ENCODE measurements at places on chromosomes 13 and 19.

DNA sequence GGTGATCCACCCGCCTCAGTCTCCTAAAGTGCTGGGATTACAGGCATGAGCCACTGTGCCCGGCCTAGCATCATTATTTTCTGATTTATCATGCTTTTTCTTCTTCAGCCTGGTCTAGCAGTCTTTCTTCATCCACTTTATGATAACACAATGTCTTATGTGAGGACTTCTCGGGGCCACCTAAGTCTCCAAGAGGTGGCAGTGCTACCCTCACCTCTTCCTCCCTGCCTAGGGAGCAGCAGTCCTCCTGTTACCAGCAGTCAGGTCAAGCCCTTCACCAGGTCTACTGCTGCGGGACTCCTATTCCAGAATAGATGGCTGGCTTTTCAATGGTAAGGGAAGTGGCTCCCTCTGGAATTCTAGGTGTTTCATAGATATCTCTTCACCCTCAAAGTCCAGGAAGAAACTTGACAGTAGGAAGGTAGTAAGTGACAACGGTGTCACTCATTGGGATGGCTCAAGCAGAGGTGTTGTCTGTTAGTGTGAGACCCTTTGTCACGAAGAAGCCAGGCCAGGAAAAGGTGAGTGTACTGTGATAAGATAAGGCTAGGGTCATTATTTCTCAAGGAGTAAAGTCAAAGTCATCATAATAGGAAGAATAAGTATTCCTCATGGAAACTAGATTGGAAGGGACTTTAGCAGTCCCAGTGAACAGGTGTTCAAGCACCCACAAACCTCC lies 164.0 kb downstream of the KLF5 start:
- no peak for DNase-seq

DNA sequence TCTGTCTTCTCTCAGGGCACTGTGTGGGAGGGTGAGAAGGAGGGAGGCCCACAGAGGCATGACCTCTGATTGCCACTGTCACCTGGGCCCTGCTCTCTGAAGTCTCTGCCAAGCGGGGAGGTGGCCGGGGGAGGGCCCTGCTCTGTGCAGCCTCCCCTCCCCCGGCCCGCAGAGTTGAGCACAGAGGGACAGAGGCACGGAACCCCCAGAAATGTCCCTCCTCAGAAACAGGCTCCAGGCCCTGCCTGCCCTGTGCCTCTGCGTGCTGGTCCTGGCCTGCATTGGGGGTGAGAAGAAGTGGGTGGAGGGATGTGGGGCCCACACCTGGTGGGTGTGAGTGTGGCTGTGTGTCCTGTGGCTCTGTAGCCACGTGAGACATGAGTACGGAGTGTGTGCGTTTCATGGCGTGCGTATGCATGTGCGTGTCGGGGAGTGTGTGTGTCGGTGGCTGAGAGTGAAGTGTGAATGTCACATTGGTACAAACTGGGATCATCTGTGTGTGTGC lies at the start of gene APOC4:
TSS of gene APOC4 (plus strand) at position 171 of the 505 bp plus-strand sequence. CDS start at position 212, 41 bp downstream.
- no peak for DNase-seq

GRCh38 chr13:42272115-42272803 lies at the start of gene AKAP11:
AKAP11 (plus strand) TSS chr13:42272152; CDS start chr13:42286349, 14,197 bp downstream.
- DNase-seq: no peak

- DNase-seq: no peak
Observed at GRCh38 chr13:74190999-74191398, 56.8 kb upstream of the KLF12 start.

GRCh38 chr13:36954542-36954941 lies 34.5 kb upstream of the SMAD9 start:
- DNase-seq: no peak

GRCh38 chr13:33283195-33283911 lies 2.2 kb downstream of the STARD13 start:
- no peak for DNase-seq

DNA sequence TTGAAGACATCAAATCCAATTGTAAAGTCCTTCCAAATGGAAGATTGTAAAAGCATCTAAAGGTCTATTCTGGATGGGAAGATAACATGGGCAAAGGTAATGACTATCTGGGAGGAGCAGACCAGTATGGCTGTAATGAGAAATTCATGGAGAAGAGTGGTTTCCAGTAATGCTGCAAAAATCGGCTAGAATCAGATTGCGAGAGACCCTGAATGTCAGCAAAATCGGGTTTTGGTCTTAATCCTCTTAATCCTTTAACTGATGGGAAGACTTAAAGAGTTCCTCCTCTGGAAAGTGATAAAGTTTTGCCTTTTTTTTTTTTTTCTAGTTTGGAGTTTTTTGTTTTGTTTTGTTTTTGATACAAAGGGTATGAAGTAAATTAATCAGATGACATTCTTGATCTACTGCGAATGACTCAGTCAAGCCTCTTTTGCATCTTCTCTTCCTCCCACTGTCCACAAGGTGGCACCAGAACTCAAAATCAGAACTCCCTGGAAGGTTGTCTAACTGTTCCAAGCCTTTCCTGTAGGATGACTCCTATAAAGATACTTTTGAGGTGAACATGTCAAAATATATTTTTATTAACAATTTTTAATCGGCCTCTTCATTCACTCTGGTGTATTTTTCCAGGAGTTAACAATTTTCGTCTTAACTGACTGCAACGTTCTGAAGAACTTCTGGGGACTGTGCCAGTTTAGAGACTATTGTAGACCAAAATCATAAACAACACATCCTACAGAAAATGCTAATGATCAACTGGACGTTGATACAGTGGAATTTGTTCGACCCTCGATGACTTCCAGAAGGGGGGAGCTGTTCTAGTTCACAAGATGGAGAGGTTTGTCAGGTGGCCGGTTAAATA lies 213.3 kb upstream of the MIR17HG start:
- DNase-seq: no peak

GRCh38 chr13:39282400-39282972 lies 244.2 kb downstream of the NHLRC3 start:
- DNase-seq: no peak

GRCh38 chr13:112187527-112188297 lies 120.8 kb downstream of the SOX1 start:
- DNase-seq: no peak

DNA sequence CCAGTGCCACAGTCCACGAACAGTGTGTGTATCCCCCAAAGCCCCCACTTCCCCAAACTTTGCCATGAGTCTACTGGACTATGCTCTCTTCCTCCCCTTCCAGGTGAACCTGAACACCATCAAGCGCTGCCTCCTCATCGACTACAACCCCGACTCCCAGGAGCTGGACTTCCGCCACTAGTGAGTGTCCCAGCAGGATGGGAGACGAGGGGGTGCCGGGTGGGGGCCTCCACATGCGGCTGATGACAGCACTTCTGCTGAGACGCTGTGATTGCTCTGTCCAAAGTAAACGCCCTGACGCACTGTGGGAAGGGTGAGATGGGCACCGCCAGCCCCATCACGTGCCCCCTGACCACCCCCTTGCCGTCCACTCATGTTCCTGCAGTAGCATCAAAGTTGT lies 2.0 kb upstream of the P2RY11 start:
- no peak for DNase-seq

DNA sequence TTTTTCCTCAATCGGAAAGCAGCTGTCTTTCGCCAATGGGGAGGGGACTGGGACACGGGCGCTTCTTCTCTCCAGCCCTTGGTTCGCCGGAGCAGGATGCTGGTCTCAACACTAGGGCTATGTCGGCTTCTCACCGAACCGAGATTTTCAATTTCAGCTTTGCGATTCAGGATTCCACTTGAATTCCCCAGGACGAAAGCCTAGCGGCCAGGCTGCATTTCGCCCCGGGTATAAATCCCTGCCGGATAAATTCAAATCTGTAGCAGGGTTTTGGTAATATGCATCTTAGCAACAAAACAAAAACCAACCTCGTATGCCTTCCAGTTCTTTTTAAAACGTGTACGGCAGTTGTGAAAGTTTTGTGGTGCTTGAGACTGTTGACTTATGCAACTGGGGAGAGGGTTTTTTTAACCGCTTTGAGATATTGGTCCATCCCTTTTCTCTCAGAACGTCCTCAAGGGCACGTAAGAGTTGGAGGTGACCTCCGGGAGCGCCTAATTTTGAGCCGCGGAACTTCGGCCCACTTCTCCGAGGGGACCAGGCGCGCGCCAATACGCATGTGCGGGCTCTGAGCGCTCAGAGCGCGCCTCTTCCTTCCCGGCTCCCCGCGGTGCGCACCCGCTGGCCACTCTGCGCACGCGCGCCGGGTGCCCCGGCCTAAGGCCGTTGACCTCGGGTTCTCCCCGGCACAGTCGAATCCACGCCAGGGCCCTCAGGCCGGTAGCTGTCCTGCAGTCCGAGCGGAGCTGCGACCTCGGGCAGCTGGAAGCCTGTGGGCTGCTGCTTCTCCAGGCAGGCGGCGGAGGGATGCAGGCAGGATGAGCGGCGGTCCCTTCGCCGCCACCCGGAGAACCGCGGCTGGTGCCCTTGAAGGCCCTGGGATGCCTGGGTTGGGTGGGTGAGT lies 7.6 kb downstream of the POU4F1 start:
- DNase-seq: no peak

DNA sequence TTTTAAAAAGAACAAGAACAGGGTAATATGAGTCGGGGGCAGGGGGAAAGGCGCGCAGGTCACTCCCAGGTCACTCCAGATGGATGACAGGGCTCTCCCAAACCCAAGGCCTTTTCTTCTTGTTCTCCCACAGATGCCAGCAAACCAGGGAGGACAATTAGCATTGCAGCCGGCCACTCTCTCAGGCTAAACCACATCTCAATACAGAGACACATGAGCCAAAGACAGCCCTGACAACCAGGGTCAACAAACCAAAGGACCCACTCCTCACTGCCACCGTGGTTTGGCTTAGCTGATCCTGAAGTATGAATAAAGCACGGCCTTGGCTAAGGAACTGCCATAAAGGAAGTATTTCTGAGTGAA lies 47.3 kb downstream of the LATS2 start:
- no peak for DNase-seq

DNA sequence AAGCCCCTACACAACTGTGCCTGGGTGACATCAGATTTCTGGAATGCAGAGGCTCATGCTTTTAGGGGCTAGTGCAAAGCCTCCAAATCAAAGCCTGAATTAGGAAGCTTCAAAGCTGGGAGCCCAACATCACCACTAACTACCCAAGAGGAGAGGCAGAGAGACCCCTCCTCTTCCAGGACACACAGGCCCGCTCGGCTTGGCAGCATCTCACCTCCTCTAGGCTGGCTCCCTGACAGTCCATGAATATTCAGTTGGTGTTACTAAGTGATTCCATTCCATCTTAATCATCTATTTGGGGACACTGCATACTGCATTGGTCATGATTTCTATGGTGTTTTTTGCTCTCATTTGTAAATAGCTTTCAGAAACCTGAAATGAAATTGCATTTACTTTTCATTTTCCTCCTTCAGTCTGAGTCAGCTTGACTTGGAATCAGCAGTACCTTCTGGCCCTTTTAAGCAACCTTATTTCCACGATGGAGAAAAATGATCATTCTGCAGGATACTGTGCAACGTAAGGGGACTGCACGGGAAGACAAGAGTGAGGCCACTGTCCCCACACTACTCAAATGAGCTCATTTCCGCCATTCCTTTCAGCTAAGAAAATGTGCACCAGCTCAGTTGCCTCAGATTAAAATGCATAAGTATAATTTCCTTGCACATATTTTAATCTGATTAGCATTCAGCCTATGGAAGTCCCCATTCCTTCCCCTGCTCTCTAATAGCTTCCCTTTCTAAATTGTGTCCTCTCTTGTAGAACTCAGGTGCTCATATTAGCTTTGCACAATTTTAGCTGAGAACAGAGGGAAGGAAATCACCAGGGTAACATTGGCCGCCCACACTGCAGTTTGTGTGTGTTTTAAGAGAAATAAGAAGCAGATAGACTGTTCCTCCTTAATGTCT lies 219.9 kb downstream of the RFC3 start:
- no peak for DNase-seq

DNA sequence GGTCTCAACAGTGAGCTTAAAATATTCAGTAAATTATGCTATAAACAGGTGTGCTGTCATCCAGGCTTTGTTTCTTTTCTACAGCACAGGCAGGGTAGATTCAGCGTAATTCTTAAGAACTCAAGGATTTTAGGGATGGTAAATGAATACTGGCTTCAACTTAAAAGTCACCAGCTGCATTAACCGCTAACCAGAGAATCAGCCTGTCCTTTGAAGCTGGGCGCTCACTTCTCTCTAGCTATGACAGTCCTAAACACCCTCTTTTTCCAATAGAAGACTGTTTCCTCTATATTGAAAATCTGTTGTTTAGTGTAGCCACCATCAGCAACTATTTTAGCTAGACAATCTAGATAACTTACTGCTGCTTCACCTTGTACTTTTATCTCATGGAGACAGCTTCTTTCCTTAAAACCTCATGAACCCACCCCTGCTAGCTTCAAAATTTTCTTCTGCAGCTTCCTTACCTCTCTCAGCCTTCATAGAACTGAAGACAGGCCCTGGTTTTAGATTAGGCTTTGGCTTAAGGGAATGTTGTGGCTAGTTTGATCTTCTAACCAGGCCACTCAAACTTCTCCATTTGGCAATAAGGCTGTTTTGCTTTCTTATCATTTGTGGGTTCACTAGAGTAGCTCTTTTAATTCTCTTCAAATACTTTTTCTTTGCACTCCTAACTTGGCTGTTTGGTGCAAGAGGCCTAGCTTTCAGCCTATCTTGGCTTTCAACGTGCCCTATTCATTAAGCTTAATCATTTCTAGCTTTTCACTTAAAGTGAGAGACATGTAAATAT lies 89.5 kb downstream of the USP12 start:
- no peak for DNase-seq

DNA sequence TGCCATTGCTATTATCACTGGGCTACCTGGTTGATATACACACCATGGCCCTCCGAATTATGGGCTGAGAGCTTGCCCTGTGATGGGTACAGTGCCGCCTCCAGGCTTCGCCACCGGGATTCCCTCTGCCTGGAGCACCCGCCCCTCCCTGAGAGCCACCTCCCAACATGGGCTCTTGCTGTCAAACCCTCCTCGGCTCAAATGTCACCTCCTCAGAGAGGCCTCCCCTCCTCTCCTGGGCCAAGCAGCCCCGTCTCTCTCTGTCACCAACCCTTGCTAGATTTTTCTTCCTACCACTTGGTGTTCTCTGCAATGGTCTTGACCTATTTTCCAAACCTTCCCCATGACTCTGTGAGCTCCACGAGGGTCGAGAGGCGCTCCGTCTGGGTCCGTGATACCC lies 12.2 kb upstream of the TLE2 start:
- DNase-seq: no peak

DNA sequence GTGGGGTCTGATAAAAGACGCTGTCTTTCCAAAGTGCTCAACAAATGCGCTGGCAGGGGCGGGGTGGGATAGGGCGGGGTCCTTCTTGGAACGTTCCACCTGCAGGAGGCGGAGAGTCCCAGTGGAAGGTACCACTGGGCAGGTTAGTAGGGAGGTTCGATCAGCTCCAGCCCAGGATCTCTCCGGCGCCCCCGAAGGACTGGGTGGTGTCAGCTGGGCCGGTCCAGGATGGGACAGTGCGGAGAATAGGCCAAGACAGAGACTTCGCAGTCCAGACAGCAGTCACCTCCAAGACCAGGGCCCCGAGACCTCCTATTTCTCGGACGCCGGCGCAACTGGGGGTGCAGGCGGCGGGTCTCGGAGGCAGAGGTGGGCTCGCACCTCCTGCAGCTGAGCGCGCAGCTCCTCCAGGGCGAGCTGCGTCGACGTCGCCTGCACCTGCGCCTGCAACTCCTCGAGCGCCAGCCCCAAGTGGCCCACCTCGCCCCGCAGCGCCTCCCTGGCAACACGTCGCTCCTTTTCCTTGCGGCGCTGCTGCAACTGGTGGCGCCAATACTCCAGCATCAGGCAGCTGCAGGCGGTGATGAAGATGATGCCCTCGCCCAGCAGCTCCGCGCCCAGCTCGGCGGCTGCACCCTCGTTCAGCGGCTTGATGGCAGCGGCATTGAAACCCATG lies 21.6 kb downstream of the VASP start:
- DNase-seq: no peak
